ENCODE measurements at places on chromosomes 2 and 18.

- no peak for DNase-seq
Measured at GRCh38 chr2:85994421-85994777, 105.6 kb upstream of the ST3GAL5 start.

- DNase-seq, result no peak
Measured at GRCh38 chr2:126661702-126662500, 5.9 kb downstream of the GYPC start.

GRCh38 chr2:36702781-36703180 is 6.3 kb downstream of the VIT start:
- no peak for DNase-seq

- DNase-seq, result no peak
Measured at GRCh38 chr2:118843483-118844132, 3.8 kb downstream of the EN1 start.

GRCh38 chr2:227370791-227371312 is 8.3 kb downstream of the TM4SF20 start:
- no peak for DNase-seq

GRCh38 chr2:109519513-109519912 is 94.3 kb downstream of the SEPTIN10 start:
- no peak for DNase-seq

DNA sequence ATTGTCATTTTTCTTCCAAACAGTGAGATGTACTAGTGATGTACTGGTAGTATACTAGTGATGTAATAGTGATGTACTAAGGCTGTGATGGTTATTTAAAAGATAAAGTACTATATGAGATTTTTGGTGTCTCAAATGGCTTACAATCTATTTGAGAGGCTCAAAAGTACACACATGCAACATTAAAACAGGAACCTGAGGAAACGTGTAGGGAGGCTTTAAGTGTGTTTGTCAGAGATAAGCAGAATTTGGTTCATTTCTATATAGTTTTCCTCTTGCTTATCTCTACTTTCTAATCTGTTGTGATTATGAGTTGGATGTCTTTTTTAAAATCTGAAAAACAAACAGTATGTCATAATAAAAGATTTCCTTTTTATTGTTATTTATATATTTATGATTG is 100.9 kb upstream of the SERTAD2 start:
- no peak for DNase-seq

DNA sequence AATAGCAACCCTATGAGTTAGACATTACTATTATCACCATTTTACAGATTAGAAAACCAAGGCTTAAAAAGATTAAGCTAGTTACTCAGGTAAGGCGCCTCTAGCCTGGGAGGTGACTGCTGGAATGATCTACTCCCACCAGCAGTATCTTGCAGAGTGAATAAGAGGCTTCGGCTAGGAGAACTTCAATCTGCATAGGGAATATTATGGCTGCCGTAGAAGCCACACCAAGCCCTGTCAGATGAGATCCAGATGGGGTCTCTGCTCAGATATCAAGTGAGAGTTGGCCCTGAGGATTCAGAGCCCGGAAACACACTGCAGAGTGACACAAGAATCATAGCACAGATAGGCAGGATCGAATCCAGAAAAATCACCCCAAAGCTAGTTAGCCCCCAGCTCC is 21.5 kb upstream of the PKDCC start:
- DNase-seq, result no peak

GRCh38 chr2:68169308-68169707 is 11.6 kb downstream of the PNO1 start:
- no peak for DNase-seq

DNA sequence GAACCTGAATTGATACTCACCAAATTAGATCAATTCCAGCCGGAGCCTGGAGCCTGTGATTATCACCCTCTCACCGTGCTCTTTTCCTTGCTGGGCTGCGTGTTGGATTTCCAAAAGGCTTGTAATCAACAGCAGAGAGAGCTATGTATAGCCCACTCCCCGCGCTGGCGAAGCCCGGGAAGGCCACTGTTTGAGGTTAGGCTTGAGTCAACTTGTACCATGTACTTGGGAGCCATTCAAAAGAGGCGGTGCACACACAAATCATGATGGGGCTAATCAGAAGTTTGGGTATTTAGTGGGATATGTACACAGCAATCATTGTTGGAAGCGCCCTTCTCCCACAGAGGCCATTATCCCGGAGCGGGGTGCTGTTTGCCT is 151.6 kb downstream of the GLI2 start:
- no peak for DNase-seq

GRCh38 chr2:164992818-164993217 is 37.5 kb upstream of the SLC38A11 start:
- DNase-seq, result peak; percentile 51

GRCh38 chr2:144515099-144515695 is 4.7 kb downstream of the ZEB2 start:
- DNase-seq, result no peak

DNA sequence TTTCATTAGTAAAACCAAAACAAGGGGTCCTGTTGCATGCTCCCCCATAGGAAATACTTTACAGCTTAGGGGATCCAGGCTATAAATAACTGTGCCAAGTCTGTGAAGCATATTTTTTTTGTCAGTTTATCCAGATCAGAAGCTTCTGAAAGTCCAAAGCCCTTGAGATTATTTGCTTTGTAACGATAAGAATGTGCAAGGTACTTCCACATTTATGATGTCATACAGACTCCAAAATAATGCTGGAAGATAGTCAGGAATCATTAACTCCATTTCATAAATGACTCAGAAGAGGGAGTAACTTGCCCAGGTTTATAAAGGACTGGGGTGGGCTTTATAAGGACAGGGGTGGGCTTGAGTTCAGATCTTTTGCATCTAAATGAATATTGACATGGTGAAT is 29.3 kb downstream of the RDH14 start:
- no peak for DNase-seq

GRCh38 chr2:26605999-26606846 is 34.9 kb downstream of the CIB4 start:
- peak; percentile 83 for DNase-seq

DNA sequence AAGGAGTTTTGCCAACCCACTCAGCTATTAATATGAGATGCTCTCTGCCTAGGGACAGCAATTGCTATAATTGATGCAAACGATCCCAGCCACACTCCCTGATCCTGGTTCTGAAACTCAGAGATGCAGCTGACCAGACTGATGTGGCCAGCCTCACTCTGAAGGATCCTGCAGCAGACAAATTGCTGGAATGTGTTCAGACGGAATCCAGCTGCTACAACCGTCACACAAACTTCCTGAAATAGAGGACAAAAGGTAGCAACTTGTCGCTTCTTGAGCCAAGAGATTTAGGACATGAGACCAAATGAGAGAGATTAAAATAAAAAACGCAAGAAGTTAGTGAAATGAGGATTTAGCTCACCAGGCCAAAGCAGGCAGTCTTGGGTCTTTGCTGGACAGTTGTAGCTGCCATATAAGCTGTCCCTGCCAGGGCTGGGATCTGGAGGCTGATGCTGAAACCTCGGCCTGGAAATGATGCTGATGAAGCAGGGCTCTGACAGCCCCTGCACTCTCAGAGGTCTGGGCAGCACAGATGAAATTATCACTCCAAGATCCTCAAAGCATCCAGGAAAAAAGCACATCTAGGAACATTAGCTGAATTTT is 8.3 kb upstream of the YWHAQ start:
- DNase-seq, result no peak

GRCh38 chr2:233766416-233766815 is 6.3 kb downstream of the UGT1A1 start:
- no peak for DNase-seq
